ENCODE measurements at places on chromosomes 2 and 18.

- no peak for DNase-seq
Measured at GRCh38 chr2:96243843-96244242, 22.0 kb downstream of the TMEM127 start.

DNA sequence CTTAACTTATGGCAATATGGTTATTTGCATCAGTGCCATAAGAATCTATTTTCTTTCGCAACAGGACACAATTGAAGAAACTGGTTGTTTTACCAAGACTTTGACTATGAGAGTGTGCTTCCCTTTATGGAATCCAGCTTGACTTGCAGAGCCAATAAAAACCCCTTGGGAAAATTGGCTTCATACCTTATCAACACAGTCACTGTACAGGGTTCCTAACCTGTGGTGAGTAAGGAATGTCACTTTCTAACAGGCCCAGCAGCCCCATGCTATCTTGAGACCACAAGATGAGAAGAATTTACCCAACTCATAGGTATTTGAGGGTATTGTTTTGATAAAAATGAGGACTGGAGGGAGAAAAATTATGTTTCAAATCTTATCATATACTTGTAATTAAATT, 418.5 kb upstream of the MAP2 start:
- DNase-seq, result no peak

- DNase-seq, result no peak
Measured at GRCh38 chr2:159064446-159065301, 96.2 kb downstream of the TANC1 start.

- DNase-seq, result peak; percentile 45
Measured at GRCh38 chr2:1817256-1818051, 73.1 kb upstream of the PXDN start.
